ENCODE measurements at places on chromosomes 1 and 21.

GRCh38 chr1:110210604-110211495 lies 736 bp downstream of the KCNC4 start:
- DNase-seq: peak; percentile 58

- no peak for DNase-seq
Observed at GRCh38 chr21:45217010-45217409, 70.7 kb downstream of the POFUT2 start.

GRCh38 chr1:239792157-239792556 lies 299.5 kb upstream of the FMN2 start:
- no peak for DNase-seq

- no peak for DNase-seq
Observed at GRCh38 chr21:33096426-33096825, 26.5 kb downstream of the OLIG1 start.

GRCh38 chr1:45753248-45754037 lies 3.0 kb upstream of the IPP start:
- no peak for DNase-seq

- DNase-seq: no peak
Observed at GRCh38 chr1:48017716-48018115, 20.5 kb upstream of the TRABD2B start.

GRCh38 chr1:227335242-227336020 lies 17.1 kb upstream of the CDC42BPA start:
- no peak for DNase-seq

DNA sequence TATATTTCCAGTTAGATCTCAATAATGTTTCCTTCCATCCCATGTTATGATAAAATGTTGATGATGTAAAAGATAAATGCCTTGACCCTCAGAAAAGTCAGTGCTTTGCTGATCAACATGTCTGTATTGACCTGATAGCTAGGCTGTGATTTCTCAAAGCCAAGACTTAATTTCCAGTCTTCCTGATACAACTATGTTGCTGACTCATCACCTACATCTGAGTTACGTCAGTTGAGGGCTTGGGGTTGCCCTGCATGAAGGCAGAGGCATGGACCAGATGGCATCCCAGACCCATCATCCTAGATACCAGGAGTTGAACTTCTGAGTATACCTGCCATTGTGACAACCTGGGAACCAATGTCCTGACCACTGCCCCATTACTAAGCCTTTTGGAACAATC lies 4.8 kb downstream of the LCE1D start:
- DNase-seq: no peak

Measured in NCI-H345 (cell line).